ENCODE measurements at places on chromosomes 3 and 15.

GRCh38 chr3:107592073-107592472, 69.3 kb downstream of the BBX start:
- DNase-seq = no peak

- DNase-seq = no peak
These were observed at the start of gene CSPG4 for GRCh38 chr15:75712668-75713337. TSS of gene CSPG4 (minus strand) at chr15:75712848. CDS start at chr15:75712755, 93 bp downstream.

DNA sequence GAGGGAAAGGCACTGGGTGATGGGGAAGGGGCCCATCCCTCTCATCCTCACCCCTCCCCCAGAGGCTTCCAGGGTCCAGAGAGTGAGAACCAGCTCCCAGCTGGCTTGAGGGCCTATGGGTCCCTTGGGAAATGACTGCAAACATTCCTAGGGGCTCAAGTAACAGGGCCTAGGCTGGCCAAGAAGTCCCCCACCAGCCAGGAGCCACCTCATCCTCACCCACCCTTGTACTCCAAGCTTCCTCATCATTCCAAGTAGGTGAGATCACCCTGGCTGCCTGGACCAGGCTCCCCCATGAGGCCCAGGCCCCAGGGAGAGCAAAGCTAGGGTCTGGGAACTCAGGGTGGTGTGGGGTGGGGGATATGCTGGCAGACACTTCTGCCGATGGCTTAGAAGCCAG, 14.8 kb downstream of the LOXL1 start:
- no peak for DNase-seq

DNA sequence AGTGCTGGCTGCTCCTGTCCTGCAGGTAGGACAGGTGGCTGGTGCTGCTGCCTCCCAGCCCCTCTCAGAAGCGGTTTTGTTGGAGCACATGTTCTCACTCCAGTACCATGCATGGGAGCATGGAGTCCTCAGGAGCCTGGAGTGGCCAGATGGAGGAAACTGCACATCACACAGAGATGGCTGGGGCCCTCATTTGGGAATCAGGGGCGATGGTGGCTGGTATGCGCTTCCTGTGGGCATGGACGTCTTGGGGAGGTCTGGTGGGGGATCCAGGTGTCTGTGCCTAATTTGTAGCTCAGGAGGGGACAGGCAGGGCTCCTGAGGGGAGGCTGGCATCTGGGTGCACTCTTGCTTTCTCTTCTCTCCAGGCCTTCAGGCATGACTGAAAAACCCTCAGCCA, 168.2 kb downstream of the KLF13 start:
- no peak for DNase-seq

DNA sequence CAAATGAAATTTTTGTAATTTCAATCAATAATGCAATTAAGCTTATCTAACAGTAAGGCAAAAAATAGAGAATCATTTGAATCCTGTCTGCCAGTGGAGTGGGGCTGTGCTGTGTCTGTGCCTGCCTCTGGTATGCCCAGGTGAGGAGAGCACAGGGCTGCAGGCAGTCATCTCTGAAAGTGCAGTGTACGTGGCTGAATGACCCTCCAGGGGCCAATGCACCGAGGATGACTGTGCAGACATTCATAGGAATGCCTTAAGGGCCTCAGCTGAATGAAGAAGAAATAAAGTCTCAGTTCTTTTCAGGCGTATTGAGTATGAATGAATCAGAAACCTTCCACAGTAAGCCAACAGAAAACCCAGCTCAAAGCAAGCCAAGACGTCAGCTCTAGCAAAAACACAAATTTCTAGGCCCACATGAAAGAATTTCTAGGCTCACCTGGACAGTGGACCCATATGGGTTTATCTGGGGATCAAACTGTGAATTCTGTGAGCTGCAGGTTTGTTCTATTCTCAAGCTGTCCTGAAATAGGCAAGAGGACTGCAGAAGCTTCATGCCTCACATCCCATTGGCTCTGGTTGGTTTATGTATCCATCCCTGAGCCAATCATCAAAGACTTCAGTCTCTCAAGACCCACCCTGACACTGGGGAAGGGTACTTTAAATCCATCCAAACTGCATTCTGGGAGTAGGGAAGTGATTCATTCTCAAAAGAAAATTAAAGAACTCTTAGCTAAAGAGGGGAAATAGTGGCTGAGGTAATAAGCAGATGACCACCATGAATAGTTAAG, 123.4 kb downstream of the SSR3 start:
- DNase-seq = no peak

All from T-cell (primary cell).